T1000 (cell line): ENCODE measurements at places on chromosomes 2 and 18.

DNA sequence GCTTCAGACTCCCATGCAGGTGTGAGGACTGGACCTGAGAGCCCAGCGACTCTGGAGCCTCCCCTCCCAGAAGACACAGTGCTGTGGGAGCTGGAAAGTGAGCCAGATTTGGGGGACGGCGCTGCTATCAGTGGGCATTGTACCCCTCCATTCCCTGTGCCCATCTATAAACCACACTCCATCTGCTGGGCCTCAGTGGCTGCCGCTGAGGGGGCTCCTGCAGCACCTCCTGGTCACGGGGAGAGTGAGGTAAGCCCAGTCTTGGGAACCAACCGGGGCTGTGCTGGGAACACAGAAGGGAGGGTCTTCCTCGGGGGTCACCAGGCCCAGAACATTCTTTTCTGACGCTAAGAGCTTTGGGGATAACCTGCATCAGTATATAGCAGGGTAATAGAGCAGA is 9.5 kb downstream of the PSD4 start:
- no peak for DNase-seq

GRCh38 chr18:74063023-74063422 is 84.6 kb downstream of the FBXO15 start:
- no peak for DNase-seq

DNA sequence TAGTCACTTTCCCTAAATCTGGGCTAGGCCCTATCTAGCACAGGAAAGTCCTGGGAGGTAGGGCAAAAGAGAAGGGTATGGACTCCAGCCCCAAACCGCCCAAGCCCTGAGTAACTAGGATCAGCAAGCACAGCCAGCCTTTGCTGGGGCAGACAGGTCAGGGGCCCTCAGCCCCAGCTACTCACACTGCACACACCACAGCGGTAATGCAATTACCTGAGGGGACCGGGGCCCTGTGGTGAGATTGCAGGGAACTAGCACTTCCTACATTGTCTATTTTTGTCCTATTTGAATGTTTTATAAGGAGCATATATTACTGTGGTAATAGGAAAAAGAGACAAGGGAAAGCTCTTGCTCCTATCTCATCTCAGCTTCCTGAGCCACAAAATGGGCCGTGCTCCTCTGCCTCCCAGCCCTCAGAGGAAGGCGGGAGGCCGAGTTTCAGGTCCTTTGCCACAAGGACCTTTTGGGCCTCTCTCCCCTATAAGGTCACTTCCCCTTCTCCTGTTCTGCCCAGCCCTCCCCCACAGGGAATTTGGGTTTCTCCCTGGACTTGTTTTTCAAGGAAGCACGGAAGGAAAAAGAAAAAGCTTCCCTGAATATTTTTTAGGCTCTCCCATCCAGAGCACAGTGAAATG is 20.5 kb downstream of the RAB11FIP5 start:
- DNase-seq = no peak

GRCh38 chr18:55858661-55859515 is 270.9 kb upstream of the TCF4 start:
- no peak for DNase-seq
